ENCODE measurements at places on chromosomes 1 and 21.

DNA sequence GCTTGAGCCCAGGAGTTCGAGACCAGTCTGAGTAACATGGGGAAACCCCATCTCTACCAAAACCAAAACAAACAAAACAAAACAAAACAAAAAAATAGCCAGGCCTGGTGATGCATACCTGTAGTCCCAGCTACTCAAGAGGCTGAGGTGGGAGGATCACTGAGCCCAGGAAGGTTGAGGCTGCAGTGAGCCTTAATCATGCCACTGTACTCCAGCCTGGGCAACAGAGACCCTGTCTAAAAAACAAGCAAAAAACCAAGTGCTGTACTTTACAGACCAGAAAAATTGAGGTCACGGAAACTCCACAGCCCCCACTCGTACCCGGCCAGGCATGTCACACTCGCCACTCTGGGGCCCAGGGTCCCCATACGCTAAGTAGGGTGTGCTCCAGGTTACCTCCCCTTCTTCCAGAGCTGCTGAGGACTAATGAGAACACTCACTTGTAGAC lies 22.9 kb downstream of the ATP2B4 start:
- no peak for DNase-seq

DNA sequence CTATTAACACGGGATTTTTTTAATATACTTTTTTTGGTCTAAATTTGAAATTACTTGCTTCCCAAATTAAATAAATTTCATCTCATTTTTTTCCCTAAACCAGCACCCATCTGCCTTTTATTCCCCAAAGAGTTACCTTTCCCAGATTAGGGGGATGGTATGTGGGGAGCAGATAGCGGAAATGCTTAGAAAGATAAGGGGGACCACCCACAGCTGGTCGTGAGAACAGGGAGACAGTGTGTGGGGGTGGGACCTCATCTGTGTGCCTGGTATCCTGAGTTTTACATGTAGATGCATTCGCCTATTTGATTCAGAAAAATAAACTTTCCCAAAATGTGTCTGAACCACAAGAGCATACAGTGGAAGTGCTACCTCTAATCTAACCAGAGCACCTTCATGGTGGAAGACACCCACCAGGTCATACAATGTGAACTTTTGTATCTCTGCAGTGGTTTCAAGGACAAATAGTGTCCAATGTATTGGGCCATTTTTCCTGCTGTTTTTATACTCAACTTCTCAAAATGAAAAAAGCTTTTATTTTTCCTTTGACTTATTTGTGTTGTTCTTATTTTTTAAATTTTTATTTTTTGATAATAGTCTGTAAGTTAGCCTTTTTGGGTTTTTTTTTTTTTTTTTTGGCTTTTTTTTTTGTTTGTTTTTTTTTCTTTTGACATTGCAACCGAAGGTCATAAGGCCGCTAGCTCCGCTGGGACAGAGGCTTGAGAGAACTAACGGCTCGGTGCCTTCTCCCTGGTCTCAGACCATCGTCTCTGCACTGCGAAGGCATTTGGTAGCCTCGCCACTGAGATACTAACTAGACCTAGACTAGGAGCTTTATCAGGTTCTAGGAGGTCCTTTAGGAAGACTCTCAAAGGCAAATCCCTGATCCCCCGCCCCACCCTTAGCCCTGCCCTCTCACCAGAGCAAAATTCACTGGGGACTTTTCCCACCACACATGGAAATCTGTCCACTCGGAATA lies 263.2 kb downstream of the TM2D1 start:
- DNase-seq = no peak

- no peak for DNase-seq
Measured at GRCh38 chr1:8017495-8018197, 8.5 kb downstream of the ERRFI1 start.

DNA sequence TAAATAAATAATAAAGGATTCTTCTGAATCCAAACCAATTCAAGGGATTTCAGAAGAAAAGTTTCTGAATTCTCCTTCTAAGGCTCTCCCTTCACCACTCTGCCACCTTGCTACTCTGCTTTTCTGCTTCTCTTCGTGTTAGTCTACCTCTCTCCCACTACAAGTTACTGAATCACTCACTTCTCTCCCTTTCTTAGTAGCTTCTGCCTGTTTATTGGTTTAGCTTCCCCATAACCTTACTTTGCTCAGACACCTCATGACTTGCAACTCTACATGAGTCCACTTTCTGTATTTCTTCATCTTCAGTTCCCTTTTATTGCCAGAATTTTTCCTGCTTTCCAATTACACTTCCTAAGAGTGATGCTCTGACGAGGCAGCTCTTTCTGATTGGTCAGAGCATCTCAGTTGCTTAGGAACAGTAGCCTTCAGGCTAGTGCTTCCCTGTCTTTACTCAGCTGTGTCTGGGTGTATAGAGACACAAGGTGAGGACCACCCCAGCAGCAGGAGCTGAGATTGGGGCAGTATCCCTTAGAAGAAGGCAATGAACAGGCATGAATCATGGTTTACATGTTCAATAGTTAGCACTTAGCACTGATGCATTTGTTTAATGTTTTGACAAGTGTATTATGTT lies 144.6 kb downstream of the SLC30A10 start:
- peak; percentile 36 for DNase-seq

- no peak for DNase-seq
Measured at GRCh38 chr1:85678193-85678592, 30.0 kb downstream of the ZNHIT6 start.

- no peak for DNase-seq
Measured at GRCh38 chr21:28554660-28555475, 437.8 kb downstream of the LTN1 start.

- no peak for DNase-seq
Measured at GRCh38 chr1:27600498-27601175, 3.3 kb downstream of the AHDC1 start.

- no peak for DNase-seq
Measured at GRCh38 chr1:43144237-43144636, 27.9 kb downstream of the EBNA1BP2 start.

DNA sequence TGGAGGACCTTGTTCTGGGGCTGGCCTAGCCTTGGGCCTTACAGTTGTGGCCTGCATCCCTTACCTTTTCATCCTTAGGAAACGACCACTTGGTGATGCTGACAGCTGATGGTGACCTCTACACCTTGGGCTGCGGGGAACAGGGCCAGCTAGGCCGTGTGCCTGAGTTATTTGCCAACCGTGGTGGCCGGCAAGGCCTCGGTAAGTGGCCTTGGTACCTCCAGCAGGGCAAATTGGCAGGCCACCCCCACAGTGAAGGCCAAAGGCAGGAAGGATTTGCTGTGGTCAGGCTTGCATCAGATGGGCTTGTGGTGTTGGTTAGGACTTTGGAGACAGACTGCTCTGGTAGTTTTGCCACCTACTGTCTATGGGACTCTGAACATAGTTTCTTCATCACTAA lies 17.7 kb upstream of the TRNAU1AP start:
- no peak for DNase-seq

DNA sequence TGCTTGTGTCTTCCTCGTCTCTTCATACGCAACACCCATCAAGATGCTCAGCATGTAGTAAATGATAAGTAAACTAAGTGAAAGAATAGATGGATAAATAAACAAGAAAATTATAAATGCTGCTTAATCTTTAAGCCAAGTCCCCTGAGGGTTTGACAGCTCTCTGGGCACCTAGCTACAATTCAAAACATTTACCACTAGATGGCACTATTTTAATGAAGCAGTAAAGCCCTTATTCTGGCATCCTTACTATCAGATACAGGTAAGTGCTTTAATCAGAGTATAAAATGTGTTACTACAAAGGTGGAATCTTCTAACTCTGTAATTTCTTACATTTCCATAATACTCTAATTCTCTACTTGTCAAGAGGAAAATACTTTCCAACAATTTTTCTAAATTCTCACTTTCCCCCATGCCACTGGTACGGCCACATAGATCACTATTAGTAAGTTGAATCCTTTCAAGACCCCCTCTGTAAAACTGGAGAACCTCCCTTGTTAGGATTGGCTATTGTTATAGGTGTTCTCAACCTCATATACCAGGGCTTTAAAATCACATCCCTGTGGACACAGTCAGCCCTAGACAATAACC lies 137.8 kb downstream of the BARHL2 start:
- DNase-seq = peak; percentile 40

GRCh38 chr1:3837200-3837599 lies 19.8 kb downstream of the CEP104 start:
- no peak for DNase-seq

GRCh38 chr1:6243993-6244392 lies at the start of gene HES3:
TSS of gene HES3 (plus strand) at chr1:6244179. CDS start at chr1:6244366, 187 bp downstream.
- no peak for DNase-seq

DNA sequence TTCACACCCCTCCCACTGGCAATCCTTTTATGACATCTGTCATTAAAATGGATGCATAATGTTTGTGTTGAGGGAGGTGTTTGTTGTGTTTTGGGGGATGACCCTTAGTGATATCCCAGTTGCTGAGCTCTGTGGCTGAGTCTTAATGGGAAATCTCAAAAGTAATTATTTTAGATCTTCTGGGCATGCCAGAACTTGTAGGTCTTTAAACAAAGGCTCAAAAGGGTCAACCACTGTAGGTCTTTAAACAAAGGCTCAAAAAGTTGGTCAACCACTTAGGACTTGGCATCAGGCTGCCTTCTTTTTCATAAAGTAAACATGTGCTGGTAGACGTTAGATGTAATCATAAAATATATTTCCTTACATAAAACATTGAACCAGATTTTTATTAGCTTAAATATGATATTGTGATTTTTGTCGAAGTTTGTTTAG lies 78.0 kb downstream of the CDC14A start:
- no peak for DNase-seq

DNA sequence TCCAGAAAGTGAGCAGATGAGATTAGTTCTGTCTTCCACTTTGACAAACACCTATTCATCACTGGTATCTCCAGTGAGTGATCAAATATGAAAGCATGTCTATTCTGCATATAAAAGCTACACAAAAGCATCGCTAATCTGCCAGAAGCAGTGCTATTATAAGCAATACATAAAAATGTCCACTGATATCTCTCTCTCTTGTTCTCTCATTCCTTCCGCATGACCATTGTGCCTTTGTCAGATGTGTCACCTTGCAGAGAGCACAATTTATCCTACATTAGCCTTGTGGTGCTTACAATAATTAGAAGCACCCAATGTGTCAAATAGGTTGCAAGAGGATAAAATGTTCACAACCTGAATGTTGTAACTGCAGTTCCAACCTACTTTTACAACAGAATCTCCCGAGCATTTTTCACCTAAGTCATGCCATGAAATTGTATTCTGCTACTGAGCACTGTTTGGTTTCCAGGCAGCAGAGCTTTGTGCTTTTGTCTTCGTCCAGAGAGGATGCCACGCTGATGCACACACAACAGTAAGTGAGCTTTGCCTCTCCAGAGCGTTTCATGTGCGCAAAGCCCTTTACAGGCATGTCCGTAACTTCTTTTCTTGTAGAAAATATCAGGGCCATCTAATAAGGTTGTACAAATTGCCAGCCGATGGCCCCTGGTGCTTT lies 198.7 kb upstream of the PLD5 start:
- no peak for DNase-seq

GRCh38 chr1:246383791-246384190 lies 123.3 kb downstream of the SMYD3 start:
- no peak for DNase-seq

DNA sequence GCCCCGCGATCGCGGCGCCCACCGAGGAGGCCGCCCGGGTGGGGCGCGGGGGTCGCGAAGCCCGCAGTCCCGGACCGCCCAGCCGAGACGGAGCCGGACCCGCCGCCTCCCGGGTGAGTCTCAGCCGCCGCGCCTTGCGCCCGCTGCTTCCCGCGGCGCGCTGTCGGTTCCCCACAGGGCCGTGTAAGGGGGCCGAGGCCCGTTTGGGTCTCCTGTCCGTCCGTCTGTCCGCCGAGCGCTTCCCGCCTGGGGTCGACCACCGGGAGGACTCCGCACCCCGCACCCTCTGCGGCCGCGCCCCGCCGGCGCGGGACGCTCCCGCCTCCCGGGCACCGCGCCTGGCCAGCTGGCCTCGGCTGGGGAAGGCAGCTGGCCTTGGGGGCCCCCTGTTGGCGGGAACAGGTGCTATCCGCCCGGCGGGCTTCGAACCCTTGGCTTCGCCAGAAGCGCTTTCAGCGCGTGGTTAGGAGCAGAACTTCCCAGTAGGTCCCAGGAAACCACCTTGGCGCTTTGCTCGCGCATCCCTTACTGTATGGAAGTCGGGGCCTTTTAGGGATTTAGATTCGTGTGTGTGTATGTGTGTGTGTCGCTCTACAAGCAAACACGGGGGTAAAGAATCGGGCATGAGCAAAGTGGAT lies 414 bp downstream of the TMEM51 start:
- DNase-seq = peak; percentile 15

DNA sequence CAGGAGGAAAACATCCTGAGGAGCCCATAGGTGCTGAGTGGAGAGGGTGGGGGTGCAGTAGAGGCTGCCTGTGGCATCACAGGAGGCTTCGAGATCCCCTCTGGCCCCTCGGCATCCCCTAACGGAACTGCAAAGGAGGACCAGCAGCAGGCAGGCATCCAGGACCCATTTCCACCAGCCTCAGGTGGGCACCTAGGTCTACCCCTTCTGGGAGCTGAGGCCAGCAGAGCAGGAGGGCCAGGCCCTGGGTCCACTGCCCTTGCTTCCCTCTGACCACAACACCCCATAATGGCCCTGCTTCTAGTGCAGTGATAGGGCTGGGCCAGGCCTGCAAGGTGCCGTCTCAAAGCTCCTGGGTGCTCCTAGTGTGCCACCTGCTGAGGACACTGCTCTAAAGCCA lies 723.0 kb downstream of the PTPRU start:
- no peak for DNase-seq

DNA sequence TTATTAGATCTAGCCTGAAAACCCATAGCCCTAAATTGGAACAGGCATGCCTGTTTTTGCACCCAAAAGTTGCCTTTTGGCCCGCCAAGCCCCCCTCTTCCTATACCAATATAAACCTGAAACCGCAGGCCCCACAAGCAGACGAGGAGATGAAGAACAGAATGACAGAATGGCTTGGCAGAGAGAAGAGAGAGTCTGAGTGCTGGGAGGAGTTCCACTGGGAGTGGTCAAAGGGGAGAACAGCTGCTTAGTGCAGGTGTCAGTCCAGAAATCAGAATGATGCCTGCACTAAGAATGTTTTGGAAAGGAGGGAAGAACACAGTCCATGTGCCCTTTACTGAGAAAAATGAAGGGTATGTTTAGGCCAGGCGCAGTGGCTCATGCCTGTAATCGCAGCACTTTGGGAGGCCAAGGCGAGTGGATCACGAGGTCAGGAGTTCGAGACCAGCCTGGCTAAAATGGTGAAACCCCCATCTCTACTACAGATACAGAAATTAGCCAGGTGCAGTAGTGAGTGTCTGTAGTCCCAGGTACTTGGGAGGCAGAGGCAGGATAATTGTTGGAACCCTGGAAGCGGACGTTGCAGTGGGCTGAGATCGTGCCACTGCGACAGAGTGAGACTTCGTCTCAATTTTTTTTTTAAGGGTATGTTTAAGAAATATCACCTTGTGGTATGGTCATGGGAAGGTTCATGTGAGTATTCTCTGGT lies 9.4 kb downstream of the DYRK1A start:
- no peak for DNase-seq

GRCh38 chr21:34603002-34603709 lies 11.8 kb downstream of the RCAN1 start:
- DNase-seq = peak; percentile 67

- no peak for DNase-seq
Measured at GRCh38 chr1:8714173-8714572, 103.3 kb downstream of the RERE start.

All from NCI-H2081 (cell line).